Esophagus muscularis mucosa (tissue), 4 donors: ENCODE measurements at places on chromosomes 3 and 15.

DNA sequence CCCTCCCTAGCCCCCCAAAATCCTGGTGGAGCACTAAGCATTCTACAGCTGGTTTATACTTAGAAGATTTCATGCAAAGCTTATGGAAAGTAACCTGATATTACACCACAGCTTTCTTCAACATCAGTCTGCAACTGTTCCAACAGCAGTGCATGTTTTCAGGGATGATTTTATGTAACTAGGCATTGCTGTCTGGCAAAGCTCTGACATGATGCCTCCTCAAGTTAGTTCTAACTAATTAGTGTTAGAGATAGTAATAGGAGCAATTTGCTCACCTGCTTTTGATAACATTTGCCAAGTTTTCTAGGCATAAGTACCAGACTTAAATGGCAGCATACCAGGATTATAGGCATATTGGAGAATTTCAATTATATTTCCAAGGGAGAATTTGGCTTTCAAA lies 330.3 kb upstream of the SGO1 start:
- no peaks in the 10 kb centered on the region for H3K4me1 ChIP-seq
- no peak overlapping the region for H3K4me3 ChIP-seq
- DNase-seq, result no peak
- H3K27ac ChIP-seq, result no peak overlapping the region

GRCh38 chr3:170761103-170761502 lies 108.9 kb downstream of the RPL22L1 start:
- H3K27ac ChIP-seq, result no peak overlapping the region
- H3K36me3 ChIP-seq, result no peaks in the 10 kb centered on the region
- H3K27me3 ChIP-seq, result no peaks in the 10 kb centered on the region
- no peak for DNase-seq
- no peaks in the 10 kb centered on the region for H3K4me1 ChIP-seq
- H3K4me3 ChIP-seq, result no peak overlapping the region

- no peak for DNase-seq
- no peak overlapping the region for H3K4me3 ChIP-seq
- peaks cover 6% of the 10 kb centered on the region for H3K4me1 ChIP-seq
- H3K27me3 ChIP-seq, result no peaks in the 10 kb centered on the region
These were observed 32.2 kb downstream of the MCTP2 start for GRCh38 chr15:94263341-94264273.

GRCh38 chr3:32440611-32441350 lies 49.1 kb downstream of the CMTM7 start:
- no peak overlapping the region for H3K27ac ChIP-seq
- H3K36me3 ChIP-seq, result peaks cover 5% of the 10 kb centered on the region
- no peak overlapping the region for H3K4me3 ChIP-seq
- H3K27me3 ChIP-seq, result no peaks in the 10 kb centered on the region

GRCh38 chr15:42202653-42203052 lies 5.5 kb downstream of the VPS39 start:
- peaks cover 21% of the 10 kb centered on the region for H3K36me3 ChIP-seq
- no peaks in the 10 kb centered on the region for H3K27me3 ChIP-seq
- no peak overlapping the region for H3K27ac ChIP-seq
- no peak for DNase-seq
- H3K4me1 ChIP-seq, result peaks cover 15% of the 10 kb centered on the region
- H3K4me3 ChIP-seq, result no peak overlapping the region

DNA sequence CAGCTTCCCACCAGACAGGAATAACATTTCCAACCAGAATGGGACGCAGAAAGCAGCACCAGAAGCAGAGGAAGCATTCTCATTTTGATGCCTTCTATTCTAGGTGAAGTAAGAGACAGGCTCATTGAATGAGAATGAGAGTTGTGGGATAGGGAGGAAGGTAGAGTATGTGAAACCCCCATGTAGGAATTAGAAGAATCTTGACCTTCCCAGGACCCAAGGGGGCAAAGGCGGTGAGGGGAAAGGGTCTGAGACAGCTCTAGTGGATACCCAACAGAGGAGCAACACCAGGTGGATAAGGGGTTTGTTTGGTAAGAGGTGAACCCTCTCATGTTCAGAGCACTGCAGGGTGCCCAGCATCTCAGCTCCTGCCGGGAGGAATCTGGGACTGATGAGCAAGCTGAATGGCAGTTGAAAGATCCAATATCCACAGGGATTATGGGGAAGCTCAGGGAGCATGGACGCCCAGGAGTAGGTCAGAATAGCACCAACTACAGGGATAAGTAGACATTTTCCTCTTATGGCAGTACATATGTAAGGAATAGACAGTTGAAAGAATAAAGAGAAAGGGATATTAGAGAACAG lies 77.0 kb downstream of the PLCL2 start:
- no peaks in the 10 kb centered on the region for H3K4me1 ChIP-seq
- no peak overlapping the region for H3K27ac ChIP-seq
- no peaks in the 10 kb centered on the region for H3K27me3 ChIP-seq
- no peak overlapping the region for H3K4me3 ChIP-seq
- no peaks in the 10 kb centered on the region for H3K36me3 ChIP-seq

GRCh38 chr15:29849716-29850115 lies 27.4 kb upstream of the TJP1 start:
- no peaks in the 10 kb centered on the region for H3K36me3 ChIP-seq
- no peaks in the 10 kb centered on the region for H3K27me3 ChIP-seq
- H3K4me3 ChIP-seq, result no peak overlapping the region
- H3K4me1 ChIP-seq, result no peaks in the 10 kb centered on the region

GRCh38 chr3:187920913-187921312 lies 175.6 kb upstream of the BCL6 start:
- no peaks in the 10 kb centered on the region for H3K36me3 ChIP-seq
- H3K27me3 ChIP-seq, result no peaks in the 10 kb centered on the region
- peaks cover 37% of the 10 kb centered on the region for H3K4me1 ChIP-seq
- DNase-seq, result no peak

DNA sequence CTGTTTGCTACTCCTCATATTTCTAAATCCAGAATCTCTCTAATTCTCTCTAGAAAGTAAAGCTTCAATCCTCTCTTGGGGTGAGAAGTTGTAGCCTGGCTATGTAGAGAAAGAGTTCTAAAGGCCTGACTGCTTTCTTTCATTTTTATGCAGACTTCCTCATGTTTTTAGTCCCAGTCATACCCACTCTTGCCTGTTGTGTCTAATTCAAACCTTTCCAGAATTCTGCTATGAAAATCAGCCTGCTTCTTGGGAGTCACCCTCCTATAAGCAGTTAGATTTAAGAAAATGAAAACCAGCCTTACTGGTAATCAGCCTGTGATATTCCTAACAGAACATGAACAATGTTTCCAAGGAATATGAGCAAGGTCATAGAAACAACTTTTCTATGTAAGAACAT lies 14.8 kb upstream of the ZNF639 start:
- H3K36me3 ChIP-seq, result no peaks in the 10 kb centered on the region
- H3K27me3 ChIP-seq, result no peaks in the 10 kb centered on the region

DNA sequence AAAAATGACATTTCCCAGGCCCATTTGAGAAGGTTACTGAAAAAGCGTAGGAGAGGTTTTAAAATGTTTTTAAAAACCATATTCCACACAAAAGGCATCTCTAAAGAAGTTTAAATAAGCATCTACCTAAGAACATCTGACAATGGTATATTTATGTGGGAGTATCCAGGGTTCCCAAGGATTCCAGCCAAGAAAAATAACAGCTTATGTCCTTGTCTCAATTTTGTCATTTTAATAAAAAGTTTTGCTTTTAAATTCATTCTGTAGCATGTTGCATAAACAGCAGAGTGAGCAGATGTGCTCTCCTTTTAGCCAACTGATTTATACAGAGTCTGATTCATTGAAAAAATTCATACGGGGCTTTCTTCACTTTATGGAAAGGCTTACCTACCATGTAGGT lies 129.9 kb downstream of the LRRC3B start:
- H3K27ac ChIP-seq, result no peak overlapping the region
- no peak for DNase-seq
- no peaks in the 10 kb centered on the region for H3K4me1 ChIP-seq
- H3K36me3 ChIP-seq, result no peaks in the 10 kb centered on the region
- no peaks in the 10 kb centered on the region for H3K27me3 ChIP-seq
- no peak overlapping the region for H3K4me3 ChIP-seq
